ENCODE measurements at places on chromosomes 6 and 20. TPM values are rescaled to one million over a fixed set of nuclear protein-coding genes. Genes with fewer than 3 reads are reported as not detected.

DNA sequence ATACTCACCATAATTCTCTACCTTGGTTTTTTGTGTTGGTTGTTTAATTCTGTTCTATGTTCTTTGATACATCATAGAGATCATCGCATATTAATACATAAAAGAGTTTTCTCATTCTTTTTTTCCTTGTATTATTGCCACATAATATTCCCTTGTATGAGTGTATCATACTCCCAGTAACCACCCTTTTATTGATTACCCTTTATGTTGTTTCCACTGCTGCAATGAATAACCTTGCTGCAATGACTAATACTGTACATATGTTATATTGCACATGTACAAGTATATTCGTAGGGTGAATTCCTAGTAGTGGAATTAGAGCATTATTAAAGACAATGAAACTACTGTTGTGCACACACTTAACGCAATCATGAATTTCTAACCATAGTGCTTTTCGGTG lies 9.1 kb upstream of the SF3B5 start:
- DNase-seq: no peak

DNA sequence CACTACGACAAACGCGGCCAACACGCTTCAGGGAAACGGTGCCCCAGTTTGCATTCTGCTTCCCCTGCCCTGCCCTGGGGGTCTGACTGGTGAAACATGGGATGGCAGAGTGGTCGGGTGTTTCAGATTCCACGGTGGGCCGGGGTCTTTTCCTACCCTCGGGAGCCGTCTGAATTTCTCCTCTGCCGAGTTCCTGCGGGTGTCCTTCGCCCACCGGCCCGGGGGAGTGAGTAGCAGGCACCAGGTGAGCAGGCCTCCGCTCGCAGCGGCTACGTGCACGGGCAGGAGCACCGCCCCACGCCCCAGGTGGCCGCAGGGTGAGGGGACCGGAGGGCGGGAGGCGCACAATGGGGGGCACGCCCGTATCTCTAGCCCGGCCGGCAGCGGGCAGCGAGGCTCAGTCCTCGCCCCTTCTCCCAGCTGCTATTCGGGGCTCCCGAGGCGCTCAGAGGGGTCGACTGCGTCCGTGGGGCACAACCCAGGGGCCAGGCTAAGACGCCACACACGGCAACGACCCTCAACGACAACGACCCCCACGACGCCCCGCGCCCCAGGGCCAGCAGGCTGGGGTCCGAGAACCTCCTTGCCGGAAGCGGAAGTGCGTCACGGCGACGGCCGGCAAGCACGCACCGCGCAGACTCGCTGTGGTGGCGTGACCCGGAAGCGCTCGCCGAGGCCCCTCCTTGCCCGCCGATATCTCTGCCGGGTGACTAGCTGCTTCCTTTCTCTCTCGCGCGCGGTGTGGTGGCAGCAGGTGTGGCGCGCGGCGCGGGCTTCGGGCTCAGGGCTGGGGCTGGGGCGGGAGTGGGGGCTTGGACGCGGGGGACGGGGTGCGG lies at the start of gene RPS21:
Gene RPS21 (plus strand): TSS at position 721 of the 836 bp plus-strand sequence. CDS start 236 bp downstream, outside the sequence.
- no peak for DNase-seq

- no peak for DNase-seq
Measured at GRCh38 chr20:53917145-53918019, 153.0 kb downstream of the BCAS1 start.

Gene MEA1
- polyA plus RNA-seq: 92.8 TPM

Gene ROS1
- 0.17 TPM for polyA plus RNA-seq

Gene MYCT1
- not detected for polyA plus RNA-seq

Data from A549 (cell line).